ENCODE measurements at places on chromosomes 4 and X.

DNA sequence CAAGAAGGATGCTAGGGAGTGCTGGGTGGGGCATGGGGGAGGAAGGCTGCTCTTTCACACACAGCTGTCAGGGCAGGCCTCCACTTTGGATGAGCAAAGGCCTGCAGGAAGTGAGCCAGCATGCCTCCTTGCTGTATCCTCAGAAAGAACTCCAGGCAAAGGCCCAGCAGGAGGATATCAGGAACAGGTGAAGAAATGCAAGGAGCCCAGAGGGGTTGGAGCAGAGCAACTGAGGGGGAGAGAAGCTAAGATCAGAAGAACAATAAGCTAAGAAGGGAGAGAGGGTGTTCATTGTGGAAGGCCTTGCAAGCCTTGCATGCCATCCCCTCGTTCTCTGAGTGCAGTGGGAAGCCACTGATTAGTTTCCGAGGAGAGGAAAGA, 115.1 kb downstream of the CAMK2D start:
- no peak for DNase-seq

DNA sequence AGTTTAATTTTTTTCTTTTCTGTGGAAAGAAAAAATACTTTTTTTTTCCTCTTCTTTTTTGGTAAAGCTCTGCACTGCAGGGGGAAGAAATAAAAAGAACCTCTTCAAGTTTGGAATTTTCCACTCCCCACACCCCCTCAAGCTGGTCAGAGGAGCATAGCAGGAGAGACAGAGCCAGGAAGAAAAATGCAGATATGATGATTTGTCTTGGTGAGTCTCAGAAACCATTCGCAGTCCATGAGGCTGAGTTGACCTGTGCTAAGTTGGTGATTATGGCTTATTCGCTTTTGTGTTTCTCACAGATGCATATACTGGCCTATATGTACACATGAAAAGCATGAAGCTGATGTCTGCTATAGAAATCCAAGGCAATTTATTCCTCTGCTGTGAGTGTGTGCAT, 205.9 kb downstream of the LDB2 start:
- DNase-seq = no peak

- DNase-seq = no peak
Measured at GRCh38 chrX:9327086-9327746, 137.6 kb upstream of the TBL1X start.

DNA sequence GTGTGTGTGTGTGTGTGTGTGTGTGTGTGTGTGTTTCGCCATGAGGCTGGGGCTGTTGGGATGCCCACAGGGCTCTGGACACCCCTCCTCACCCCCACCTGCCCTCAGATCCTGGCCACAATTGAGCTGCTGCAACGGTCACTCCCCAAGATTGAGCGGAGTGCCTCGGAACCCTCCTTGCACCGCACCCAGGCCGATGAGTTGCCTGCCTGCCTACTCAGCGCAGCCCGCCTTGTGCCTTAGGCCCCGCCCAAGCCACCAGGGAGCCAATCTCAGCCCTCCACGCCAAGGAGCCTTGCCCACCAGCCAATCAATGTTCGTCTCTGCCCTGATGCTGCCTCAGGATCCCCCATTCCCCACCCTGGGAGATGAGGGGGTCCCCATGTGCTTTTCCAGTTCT, 10.2 kb downstream of the ARAF start:
- no peak for DNase-seq

DNA sequence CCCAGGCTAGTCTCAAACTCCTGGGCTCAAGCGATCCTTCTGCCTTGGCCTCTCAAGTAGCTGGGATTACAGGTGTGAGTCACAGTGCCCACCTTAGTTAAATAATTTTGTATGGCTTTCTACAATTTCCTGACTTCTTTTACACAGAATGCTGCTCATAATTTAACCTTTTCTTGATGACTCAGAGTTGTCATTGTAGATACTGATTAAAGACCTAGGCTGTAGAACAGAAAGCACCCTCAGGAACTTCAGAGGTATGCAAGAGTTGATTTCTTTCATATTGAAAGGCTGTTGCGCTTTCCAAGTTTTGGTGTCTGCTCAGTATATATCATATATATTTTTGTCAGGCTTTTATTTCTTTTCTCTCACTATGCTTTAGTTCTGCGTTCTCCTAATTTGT, 21.1 kb upstream of the GPR34 start:
- no peak for DNase-seq

Data from LNCaP clone FGC (cell line).